ENCODE measurements at places on chromosomes 13 and 19.
A peak's percentile ranks its signal among the peaks of the same experiment; 100 is the strongest.

GRCh38 chr13:113162783-113163685 is 4.6 kb downstream of the PROZ start:
- no peak for DNase-seq

DNA sequence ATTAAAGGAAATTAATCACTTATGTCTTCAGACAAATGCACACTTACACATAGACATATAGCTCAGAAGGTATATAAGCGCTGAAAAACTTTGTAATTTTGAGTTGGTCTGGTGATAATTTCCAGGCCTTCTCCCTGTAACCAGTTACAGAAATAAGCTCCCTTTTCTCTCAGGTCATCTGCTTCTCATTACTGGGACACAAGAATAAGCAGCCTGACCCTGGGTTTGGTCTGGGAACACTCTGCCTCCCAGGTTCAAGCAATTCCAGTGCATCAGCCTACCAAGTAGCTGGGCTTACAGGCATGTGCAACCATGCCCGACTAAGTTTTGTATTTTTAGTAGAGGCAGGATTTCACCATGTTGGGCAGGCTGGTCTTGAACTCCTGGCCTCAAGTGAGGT is 274.5 kb downstream of the LMO7 start:
- no peak for DNase-seq

- DNase-seq: no peak
Observed at GRCh38 chr19:11111117-11111770, 22.0 kb downstream of the LDLR start.

DNA sequence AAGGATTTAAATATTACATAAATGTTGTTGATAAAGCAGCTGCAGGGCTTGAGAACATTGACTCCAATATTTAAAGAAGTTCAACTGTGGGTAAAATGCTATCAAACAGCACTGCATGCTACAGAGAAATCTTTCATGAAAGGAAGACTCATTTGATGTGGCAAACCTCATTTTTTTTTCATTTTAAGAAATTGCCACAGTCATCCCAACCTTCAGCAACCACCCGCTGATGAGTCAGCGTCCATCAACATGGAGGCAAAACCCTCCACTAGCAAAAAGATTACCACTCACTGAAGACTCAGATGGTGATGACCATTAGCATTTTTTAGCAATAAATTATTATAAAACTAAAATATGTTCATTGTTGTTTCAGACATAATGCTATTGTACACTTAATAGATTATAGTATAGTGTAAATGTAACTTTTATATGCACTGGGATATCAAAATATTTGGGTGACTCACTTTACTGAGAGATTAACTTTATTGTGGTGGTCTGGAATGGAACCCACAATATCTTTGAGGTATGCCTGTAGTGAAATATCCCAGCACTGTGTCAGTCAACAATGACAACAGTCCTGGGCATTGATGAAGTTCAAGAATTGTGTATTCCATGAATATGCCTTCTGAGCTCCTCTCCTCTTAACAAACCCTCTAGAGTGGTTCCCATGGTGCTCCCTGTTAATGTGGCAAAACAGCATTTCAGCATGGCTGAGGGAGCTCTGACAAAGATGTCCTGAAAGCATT is 52.4 kb upstream of the SOX21 start:
- DNase-seq: no peak

DNA sequence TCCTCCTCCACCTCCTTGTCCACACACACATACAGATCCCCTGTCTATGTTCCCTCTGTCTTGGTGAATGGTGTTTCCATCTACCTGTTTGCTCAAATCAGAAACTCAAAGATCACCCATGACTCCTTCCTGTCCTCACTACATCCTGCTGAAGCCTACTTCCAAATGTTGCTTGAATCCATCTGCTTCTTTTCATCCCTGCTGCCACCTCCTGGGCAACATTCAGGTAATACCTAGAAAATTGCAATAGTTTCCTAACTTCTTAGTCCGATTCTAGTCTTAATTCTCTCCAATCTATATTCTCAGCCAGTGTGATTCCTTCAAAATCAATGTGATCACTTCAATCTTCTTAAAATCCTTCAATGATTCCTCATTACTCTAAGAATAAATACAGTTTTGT is 155.5 kb upstream of the STARD13 start:
- peak; percentile 28 for DNase-seq

- DNase-seq: no peak
Observed at GRCh38 chr13:104671901-104672300, 1605.7 kb upstream of the SLC10A2 start.

GRCh38 chr13:19984430-19985218 is 26.1 kb downstream of the ZMYM2 start:
- DNase-seq: peak; percentile 37

DNA sequence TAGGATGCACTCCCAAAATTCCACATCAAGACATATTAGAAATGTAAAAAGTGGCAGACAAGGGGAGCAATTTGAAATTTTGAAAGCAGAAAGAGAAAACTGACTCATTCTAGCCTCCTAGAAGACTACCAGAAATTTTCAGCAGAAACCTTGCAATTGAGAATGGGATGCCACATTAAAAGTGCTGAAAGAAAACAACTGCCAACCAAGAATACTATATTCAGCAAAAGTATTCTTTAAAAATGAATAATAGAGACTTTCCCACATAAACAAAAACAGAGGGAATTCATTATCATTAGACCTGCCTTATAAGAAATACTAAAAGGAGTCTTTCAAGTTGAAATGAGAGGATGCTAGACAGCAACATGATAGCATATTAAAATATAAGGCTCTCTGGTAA is 78.3 kb upstream of the HTR2A start:
- DNase-seq: no peak

- no peak for DNase-seq
Observed at GRCh38 chr19:40229926-40230417, 3.5 kb upstream of the CCNP start.

- no peak for DNase-seq
Observed at GRCh38 chr19:40277356-40278059, 7.6 kb downstream of the AKT2 start.

DNA sequence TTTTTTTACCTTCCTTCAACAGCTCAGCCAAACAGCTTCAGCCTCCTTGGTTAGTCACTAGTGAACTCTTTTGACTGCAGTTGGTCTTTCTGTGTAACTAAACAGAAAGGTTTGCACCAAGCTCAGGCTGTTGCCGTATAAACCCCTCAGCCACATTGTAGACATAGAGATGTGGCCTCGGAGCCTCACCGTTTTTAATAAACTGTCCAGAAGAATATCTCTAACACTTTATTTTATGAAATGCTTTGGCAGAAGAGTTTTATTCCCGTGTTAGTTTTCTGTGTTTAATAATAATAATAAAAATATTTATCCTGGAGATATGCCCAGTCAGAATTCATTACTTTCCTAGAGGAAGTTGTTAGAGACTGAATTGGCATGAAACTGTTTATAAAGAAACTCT is 171.7 kb upstream of the MAB21L1 start:
- DNase-seq: no peak

DNA sequence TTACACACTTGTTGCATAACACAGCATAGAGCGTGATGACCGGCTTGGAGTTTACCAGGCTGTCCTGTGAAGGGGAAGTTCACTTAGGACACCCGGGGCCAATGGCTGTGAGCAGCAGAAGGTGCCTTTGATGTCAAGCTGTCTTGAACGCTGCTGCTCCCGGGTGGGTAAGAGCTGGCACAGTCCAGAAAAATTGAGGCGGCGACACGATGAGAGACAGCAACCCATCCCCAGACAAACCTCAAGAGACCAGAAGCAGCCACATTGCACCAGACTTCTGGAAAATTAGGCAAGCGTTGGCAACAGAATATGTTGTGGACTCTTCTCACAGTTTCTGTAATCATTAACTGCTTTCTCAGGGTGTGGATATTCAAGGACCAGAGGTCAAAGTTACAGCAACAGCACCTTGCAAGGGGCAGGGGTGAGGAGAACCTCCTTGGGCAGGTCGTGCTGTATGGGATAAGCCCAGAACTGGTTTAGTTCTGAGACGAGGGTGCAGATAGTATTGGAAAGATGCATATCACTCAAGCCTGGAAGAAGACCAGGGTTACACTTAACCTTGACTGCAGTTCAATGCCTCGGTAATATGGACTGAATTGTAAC is 10.1 kb downstream of the NFILZ start:
- no peak for DNase-seq

GRCh38 chr19:6531163-6531955 is 533 bp downstream of the TNFSF9 start:
- DNase-seq: no peak

GRCh38 chr19:43784241-43784980 is 3.6 kb upstream of the KCNN4 start:
- peak; percentile 78 for DNase-seq

DNA sequence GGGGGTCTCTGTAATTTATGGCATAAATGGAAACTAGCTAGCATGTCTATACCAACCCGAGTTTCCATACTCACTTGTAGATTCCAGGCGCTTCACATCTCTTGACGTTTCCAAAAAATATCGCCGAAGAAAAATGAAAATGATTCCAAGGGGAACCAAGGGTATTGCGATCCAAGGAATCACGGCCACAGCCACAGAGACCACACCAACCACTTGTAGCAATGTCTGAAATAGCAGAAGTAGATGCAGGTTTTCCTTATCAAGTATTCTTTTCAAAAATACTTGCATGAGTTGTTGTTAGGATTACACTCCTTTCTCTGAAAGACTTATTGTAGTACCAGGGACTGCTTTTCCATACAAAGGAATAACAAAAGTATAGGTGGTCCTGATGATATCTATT is 218.2 kb downstream of the ABCC4 start:
- no peak for DNase-seq

- DNase-seq: no peak
Observed at GRCh38 chr19:2538096-2538757, 62.3 kb downstream of the GADD45B start.

GRCh38 chr19:49499030-49499670 is 2.9 kb downstream of the RPS11 start:
- DNase-seq: no peak

DNA sequence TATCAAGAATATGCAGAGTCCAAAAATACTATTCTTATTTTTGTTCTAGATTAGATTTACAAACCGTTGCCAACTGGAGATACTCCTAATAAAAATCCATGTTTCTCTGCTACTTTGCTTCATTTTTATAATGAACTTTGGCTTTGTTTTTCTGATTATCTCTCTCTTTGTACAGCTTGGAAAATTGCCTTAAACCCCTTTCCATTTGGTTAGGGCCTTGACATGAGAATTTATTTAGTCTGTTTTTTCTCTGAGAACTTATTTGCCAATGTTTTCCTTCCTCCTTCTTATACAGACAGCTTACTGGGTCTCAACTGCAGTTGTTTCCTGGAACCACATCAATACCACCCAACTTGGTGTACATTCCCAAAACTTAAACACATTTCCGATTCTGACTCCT is 555.4 kb downstream of the SLITRK6 start:
- no peak for DNase-seq

- DNase-seq: peak; percentile 73
Observed at GRCh38 chr19:19034204-19034624, 811 bp downstream of the ARMC6 start.

GRCh38 chr13:66415444-66415843 is 814.7 kb downstream of the PCDH9 start:
- no peak for DNase-seq

DNA sequence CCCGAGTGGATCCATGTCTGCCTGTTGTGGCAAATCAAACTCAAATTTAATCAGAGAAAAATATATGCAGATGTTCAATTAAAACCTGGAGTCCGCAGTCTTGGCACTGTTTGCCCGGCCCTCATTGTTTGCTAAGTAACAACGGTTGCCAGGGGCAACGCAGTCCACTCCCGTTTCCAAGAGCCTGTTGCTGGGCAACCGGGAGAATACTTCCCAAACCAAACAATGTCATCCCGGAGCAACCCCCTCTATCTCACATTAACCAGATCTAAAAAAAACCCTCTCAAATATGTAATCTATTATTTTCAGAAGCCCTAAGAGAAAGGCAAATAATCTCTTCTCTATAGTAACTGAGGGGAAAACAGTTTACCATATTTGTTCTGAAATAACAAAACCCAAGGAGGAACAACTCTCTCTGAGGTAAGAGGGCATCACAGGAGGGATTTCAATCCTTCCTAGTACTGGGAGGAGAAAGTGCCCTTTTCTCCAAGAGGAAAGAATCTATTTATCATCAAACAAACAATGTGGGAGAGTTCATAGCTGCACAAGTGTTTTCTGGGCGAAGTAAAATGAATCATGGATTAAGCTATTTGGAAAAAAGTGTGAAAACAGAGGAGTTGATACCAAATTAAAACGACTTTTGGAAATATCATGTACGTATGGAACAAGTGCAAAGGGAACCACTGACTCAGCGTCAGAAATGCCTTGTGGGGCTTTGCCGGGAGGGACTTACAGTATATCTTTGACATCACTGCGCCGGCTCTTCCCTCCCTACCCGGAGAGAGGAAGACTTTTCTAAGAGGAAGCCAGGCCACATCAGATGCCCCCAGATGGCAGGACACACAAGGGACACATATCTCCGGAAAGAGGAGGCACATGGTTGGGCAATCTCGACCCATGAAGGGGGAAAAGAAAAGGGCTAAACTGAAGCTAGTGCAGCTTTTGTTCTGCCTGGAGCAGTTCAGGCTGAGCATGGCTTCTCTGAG is 43.3 kb downstream of the RFX2 start:
- no peak for DNase-seq

GRCh38 chr13:30720172-30720869 is 15.0 kb upstream of the ALOX5AP start:
- no peak for DNase-seq

DNA sequence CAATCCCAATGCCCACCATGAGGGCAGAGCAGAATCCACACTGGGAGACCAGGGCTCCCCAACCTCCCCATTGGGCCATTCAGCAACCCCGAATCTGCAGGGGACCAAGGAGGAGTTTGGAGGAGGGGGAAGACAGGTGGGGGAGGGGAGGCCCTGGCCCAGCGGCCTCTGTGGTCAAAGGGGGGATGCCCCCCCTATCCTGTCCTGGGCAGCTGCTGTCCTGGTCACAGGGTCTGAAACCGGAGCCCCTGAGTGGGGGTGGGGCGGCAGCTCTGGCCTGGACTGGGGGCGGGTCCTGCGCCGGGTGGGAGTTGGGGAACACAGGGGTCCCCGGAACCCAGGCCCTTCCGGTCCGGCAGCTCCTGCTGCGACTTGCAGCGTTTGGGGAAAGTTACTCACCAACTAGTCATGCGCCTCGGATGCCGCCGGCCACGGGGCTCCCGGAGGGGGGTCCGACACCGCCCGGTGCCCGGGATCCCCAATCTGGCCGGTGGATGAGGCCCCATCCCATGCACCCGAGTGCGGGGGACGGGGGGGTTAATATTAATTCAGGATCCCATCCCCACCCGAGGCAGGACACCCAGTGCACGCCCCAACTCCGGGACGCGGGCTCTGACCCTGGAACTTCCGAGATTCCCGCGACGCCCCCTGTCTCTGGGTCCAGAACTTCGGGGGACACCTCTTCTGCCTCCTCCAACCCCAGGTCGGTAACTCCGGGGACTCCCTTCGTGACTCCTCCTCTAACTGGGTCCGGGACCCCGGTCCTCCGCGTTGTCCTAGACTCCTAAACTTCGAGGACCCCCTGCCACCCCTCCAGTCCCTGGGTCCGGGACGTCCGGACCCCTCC is 872 bp downstream of the HOMER3 start:
- DNase-seq: peak; percentile 80

Measured in HTR-8/SVneo (cell line).